ENCODE measurements at places on chromosomes 3 and 15.

- no peak for DNase-seq
Measured at GRCh38 chr3:131922356-131922755, 112.5 kb downstream of the CPNE4 start.

DNA sequence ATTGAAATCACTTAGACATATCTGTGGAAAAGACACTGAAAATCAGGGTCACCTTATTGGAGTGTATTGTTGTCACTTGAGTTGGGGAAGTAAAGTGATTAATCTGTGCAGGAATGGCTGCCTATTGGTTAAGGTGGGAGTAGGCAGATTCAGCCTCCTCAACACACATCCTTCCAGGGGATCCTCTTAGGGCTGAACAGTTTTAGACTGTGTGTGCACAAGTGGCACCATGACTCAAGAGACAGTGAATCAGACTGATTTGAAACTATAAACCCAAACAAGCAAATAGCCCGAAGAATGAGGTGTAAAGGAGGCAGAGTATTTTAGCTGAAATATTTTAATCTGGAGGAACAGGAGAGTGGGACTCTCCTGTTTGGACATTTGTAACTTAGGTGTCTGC is 4.9 kb downstream of the ABHD17C start:
- DNase-seq, result no peak

DNA sequence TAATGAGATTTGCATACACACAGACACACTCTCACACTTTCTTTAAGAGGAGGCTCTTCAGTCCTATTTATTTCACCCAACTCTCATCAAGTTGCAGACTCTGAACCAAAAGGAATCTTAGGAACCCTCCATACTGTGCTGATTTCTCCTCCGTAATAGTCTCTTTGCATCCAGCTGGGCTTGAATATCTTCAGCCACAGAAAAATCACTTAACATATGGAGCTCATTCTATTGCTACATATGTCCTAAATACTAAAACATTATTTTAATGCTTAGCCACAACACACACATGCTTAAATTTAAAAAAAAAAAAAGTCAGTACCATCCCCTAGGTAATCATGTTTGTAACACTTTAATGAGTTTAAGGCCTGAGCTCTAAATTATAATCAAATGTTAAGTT is 287.5 kb upstream of the CNTN6 start:
- no peak for DNase-seq

DNA sequence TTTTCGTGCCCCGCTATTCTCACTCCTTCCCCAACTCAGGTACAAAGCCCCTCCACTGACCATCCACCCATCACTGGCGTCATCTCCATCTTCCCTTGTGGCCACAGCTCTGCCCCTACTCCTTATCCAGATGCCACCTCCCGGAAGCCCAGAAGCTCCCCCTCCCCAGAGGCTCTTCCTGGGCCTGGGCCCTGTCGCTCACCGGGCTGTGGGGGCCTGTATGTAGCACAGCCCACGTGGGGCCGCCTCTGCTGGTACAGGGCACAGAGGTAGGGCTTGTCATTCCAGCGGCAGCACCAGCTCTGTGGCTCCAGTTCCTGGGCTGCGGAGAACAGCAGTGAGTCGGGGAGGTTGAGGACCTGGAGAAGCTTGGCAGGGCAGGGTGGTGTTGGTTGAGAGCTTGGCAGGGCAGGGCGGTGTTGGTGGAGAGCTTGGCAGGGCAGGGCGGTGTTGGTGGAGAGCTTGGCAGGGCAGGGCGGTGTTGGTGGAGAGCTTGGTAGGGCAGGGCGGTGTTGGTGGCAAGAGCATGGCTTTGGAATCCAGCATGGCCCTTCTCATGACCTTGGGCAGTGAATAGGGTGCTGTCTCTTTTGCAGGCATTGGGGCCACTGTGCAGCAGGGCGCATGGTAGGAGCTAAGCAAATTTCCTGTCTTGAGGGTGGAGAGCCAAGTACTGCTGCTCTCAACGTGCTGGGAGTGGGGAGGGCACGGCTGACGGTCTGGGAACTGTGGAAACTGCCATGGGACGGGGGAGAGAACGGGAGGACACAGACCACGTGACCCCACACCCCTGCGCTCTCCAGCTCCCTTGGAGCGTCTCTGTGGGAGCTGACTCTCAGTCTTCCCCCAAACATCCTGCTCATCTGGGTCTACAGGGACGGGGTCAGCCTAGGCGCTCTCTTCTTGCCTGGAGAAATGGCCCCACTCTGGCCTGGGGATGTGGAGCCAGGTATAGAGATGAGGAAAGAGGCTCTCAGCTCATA is 43.4 kb downstream of the MUC20 start:
- DNase-seq, result no peak

DNA sequence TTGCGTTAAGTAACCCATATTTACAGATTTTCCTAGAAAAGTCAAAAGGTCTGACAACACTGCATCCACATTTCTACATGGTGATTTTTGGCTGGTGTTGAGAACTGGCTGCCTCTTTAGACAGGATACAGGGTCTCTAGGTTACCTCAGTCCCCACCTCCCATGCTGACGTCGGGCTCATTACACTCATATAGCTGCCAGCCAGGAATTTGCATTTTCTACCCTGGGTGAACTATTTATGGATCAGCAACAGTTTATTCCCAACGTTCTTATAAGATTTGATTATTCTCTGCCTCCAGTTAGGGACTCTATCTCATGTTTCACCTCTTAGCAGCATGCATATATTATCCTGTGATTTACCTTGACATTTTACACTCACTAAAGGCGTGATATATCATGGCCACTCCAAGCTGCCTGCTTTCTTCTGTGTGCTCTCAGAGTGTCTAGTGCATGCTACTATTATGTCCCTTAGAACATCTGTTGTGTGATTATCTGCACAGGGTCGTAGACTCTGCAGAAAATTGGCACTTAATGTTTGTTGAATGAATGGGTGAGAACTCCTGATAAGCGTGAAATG is 49.0 kb downstream of the CLDN11 start:
- no peak for DNase-seq

GRCh38 chr15:90482124-90483011 is 47.4 kb upstream of the CRTC3 start:
- peak; percentile 36 for DNase-seq

- DNase-seq, result no peak
Measured at GRCh38 chr15:71551566-71551965, 258.8 kb upstream of the NR2E3 start.

- no peak for DNase-seq
Measured at GRCh38 chr3:175192536-175192935, 333.4 kb downstream of the NAALADL2 start.

DNA sequence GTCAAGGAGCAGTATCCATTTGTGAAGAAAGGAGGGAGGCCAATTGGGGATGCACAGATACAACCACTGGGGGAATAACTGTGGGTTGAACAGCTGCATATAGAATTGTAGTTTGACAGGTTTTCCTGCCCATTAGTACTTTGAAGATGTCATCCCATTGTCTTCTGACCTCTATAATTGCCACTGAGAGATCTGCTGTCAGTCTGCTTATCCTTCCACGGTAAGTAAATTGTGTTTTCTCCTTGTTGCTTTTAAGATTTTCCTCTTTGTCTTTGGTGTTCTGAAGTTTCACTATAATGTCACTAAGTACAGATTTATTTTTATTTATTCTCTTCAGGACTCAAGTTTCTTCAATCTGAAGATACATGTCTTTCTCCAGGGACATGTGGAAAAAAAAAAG is 56.6 kb downstream of the MOBP start:
- DNase-seq, result no peak

DNA sequence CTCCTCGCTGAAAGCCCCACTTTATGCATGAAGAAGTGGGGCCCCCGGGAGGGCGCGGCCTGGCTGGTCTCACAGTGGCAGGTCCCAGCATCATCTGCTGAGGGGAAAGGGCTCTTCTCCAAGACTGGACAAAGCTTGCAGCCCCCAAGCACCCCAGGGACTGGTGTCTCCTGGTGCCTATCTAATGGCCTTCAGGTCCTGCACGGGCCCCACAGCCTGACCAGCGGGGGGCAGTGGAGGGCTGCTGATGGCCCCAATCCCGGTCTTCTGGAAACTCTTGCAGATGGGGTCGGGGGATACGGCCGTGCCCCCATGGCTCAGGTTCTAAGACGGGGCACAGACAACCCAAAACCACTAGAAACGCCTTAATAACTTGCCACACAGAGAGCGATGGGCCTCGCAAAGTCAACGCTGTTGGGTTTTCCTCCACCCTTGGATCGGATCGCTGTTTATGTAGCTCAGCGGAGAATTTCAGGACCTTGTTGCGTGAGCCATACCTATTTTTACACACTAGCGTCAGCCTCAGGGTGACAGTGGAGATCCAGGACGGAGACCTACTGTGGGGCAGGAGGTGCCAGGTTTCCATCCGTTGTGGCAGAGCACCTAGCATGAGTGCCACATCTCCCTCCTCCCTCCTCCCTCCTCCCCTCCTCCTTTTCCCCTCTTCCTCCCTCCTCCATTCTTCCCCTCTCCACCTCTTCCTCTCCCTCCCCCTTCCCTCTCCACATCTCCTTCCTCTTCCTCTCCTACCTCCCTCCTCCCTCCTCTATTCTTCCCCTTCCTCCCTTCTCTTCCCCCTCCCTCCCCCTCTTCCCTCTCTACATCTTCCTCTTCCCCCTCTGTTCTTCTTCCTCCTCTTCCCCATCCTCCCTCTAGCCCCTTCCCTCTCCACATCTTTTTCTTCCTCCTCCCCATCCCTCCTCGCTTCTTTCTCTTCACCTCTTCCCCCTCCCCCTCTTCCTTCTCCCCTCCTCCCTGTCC is 79.3 kb upstream of the ALDH1L1 start:
- DNase-seq, result no peak

DNA sequence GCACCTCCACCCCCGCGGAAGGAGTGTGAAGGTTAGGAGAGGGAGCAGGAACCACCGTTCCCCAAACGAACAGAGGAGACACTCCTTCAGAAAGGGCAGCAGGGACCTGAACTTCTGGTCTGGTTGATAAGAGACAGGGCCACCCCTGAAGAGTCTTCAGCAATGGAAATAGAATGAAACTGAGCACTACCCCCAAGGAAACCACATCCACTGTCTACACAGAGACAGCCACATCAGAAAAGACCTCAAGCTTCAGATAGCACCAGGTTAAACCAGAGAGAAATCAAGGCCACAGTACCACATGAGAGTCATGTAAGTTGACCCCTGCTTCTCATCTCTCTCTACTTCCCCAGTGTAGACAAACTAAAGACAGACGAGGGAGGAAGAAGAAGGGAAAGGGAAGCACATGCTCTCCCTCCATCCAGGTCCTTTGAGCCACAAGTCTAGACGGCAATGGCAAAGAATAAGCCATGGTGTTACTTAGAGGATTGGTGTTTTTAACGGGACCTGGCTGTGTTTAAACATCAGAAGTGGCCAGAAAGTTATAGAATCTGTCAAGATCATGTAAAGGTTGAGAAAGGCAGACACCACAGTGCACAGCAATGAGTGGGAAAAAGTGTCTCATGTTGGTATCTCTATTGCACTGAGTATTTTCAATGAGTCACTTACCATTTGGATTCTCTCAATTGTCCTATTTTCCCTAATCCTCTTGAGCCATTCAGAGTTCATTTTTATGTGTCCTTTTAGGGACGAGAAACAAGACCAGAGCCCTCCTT is 31.4 kb upstream of the CTNNB1 start:
- DNase-seq, result no peak

DNA sequence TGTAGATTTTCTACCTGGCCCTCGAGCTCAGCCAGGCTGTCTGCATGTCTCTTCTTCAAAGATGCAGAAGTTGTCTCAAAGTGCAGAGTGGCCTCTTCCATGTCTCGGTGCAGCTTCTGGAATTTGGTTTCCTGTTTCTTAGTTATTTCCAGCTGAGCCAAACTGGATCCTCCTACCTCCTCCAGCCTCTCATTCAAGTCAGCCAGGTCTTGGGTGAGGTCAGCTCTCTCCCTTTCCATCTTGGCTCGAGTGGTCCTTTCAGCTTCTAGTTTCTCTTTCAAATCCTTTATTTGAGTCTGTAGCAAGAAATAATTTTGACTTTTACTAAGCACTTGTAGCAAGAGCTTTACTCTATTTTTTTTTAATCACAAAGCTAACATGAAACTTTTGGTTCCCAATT is 81.8 kb downstream of the MYH15 start:
- no peak for DNase-seq

DNA sequence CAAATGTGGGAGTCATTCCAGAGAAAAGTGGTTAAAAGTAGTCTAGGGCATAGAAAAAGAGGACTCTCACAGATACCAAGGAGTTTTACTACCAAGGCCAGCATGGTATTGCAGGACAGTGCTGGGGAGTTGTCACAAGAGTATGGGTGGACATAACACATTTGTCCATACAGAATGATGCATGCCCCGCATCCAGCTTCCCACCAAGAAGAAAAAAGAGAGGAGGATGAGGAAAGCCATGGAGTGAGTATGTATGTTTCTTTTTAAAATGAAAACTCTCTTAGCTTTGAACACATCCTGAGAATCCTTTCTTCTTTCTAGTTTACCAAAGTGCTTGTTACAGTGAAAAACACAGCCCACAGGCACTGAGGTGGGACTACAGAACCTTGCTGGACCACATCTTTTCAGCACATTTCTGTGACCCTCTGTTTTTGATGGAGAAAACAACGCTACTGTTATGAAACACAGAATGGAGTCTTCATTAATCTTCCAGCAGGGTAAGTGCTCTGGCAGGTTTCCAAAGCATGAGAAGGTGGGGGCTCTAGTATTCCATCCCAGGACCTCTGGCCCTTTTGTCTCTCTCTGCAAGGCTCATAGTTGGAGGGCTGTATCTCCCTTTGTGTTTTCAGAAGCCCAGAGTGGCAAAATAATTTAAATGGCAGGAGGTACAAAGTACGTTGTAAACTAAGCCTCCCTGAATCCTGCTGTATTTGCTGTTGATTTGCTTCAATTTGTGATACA is 12.7 kb downstream of the NR2E3 start:
- DNase-seq, result no peak

DNA sequence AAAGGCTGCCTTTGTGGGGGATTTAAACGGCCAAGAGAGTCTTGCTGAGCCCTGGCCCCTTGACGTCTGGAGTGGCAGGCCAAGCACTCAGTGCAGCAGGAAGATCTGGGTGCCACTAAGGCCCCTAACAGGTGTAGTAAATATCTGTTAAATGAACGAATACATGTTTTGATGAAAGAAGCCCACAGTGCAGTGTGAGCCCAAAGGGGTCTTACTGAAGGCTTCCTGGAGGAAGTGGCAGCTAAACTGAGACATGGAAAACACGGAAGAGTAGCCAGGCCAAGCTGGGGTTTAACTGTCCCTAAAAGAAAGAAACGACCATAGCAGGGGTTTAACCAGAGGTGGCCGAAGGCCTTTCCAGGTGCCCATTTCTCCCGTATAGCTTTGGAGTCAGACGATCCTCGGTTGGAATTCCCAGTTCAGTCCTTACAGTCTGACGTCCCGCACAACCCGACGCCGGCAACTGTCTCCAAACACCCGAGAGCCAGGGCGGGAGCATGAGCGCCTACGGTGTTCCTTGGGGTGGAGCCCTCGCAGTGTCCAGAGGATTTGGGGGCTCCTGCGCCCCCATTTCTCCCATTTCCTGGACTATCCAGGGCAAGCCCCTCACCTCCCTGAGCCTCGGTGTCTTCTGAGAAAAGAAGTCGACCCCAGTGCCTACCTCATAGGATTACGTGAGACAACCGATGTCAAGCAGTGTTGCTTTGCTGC is 910 bp upstream of the ABHD6 start:
- no peak for DNase-seq

Measured in T follicular helper cell (primary cell).